ENCODE measurements at places on chromosomes 13 and 19.
A peak's percentile ranks its signal among the peaks of the same experiment; 100 is the strongest.

DNA sequence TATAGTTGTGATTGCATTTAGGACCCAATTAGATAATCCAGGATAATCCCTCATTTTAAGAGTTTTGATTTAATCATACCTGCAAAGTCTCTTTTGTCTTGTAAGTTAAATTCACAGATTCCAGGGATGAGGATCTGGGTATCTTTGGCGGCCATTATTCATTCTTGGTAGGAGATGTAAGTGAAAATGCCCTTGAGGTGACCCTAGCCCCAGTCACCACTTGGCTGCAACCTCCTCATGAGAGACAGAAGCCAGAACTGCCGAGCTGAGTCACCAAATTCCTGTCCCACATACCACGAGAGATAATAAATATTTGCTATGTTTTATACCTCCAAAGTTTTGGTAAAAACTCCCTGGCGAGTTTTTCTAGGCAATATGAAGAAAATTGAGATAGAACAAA is 389.4 kb downstream of the RFC3 start:
- DNase-seq: no peak

GRCh38 chr19:1523412-1524286 is at the start of gene PLK5:
TSS of gene PLK5 (plus strand) at chr19:1524077. CDS start at chr19:1526997, 2,920 bp downstream.
- DNase-seq: no peak

DNA sequence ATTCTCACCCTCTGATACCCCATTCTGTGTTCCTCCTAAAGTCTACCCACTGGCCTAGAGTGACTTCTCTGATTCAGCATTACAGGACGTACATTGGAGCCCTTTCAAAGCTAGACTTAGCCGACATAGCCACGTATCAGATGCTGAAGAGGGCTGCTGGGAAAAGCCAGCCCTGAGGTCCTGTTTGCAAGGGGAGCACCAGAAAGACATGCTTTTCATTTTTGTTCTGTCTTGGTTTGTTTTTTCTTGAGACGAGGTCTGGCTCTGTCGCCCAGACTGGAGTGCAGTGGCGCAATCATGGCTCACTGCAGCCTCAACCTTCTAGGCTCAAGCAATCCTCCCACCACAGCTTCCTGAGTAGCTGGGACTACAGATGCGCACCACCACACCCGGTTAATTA is 6.3 kb upstream of the ZSWIM4 start:
- no peak for DNase-seq

DNA sequence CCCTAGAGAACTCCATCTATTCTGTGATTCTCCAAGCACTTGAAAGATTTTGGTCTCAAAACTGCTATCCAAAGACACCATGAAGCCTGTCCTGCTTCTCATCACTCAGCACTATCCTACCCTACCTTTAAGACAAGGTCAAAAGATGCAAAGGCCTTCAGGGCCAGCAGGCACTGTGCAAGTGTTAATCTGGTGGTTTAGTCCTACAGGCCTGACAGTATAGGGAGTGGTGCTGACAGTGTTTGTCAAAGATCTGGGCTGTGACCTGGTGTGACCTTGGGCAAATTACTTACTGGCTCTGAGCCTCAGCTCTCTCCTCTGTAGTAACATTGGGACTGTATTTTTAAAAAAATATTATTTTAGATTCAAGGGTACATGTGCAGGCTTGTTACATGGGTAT is 28.0 kb downstream of the SIAH3 start:
- DNase-seq: no peak

- DNase-seq: peak; percentile 47
These were observed 305.1 kb downstream of the ITGBL1 start for GRCh38 chr13:101757446-101758039.

GRCh38 chr13:99884913-99885312 is 86.7 kb downstream of the ZIC5 start:
- DNase-seq: peak; percentile 28

- DNase-seq: no peak
These were observed 67.9 kb downstream of the FOXO1 start for GRCh38 chr13:40598569-40598968.

- no peak for DNase-seq
These were observed 9.8 kb upstream of the KLK15 start for GRCh38 chr19:50843205-50843604.

- no peak for DNase-seq
These were observed 180.9 kb downstream of the PCCA start for GRCh38 chr13:100269837-100270236.

GRCh38 chr13:86760620-86761019 is 910.6 kb upstream of the SLITRK5 start:
- DNase-seq: no peak

GRCh38 chr19:4772566-4772965 is 19.0 kb upstream of the FEM1A start:
- no peak for DNase-seq

GRCh38 chr13:105774739-105775460 is 760.6 kb downstream of the EFNB2 start:
- DNase-seq: no peak

DNA sequence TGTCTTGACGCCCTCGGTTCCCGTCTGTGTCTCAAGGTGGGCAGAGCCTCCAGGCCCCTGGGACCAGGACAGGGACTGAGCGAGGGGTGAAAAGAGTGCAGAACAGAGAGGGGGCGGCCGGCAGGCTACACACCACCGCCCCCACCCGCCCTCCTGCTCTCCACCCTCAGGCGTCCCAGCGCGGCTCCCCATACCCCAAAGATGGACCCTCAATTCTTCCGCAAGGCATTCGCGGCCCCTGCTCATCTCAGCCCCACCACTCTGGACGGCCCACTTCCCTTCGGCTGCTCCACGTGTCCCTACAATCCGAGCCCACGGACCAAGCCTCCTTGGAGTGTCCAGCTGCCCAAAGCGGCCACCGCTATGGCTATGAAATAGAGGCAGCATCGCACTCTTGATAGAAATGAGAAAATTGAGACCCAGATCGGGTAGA is 1.8 kb downstream of the KLF16 start:
- no peak for DNase-seq

DNA sequence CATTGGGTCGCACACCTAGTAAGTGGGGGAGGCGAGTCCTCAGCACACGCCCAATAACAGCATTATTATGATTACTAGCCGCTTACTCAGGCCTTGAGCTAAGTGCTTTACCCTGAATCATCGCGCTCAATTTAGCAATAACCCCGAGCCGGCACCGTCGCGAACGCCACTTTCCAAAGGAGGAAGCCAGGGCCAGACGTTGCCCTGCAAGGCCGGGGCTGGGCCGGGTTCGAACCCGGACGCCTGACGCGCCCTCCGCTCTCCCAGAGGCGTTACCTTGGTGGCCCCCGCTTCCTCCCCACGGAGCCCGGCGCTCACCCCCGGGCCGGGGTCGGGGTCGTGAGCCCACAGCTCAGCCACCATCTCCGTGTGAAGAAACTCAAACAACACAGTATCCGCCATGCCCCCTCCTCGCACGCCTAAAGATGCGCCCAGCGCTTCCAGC is at the start of gene TRAPPC6A:
Gene TRAPPC6A, minus strand, starts transcription at position 421 of the 445 bp plus-strand sequence. Its CDS starts 19 bp downstream, at position 402.
- no peak for DNase-seq

- DNase-seq: no peak
These were observed 56.8 kb upstream of the KATNAL1 start for GRCh38 chr13:30364133-30364532.

DNA sequence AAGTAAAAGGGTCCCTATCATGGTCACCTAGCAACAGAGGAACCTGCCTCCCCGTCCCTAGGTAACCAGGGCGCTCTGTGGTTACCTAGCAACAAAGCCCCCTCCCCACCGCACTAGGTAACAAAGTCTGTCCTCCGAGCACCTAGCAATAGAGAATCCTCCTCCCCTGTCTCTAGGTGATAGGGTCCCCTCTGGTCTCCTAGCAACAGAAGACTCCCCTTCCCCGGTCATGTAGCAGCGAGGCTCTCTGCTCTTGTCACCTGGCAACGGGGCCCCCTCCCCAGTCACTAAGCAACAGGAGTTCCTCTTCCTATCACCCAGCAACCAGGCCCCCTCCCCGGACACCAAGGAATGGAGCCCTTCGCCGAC is 307 bp downstream of the JOSD2 start:
- no peak for DNase-seq

DNA sequence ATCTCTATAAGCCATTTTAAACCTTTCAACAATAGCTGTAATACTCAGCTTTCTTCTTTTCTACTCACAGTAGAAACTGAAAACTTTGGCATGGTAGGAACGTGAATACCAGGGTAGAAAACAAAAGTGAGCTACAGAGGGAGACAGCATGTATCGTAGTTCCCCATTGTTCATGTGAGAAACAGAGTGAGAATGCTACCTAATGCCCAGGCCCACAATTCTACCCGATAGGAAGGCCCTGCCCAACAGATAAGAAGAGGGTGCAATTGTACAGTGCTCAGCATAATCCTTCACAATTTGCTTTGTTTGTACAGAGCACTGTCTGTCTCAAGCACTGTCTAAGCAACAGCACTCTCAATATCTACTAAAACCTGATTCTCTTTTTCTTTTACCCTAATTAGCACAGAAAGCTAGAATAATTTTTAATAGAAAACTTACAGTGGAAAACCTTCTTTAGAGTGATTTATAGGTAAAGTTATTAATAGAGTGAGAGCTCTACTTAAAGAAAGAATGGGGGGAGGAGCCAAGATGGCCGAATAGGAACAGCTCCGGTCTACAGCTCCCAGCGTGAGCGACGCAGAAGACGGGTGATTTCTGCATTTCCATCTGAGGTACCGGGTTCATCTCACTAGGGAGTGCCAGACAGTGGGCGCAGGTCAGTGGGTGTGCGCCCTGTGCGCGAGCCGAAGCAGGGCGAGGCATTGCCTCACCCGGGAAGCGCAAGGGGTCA is 322.3 kb downstream of the EFNB2 start:
- DNase-seq: no peak

DNA sequence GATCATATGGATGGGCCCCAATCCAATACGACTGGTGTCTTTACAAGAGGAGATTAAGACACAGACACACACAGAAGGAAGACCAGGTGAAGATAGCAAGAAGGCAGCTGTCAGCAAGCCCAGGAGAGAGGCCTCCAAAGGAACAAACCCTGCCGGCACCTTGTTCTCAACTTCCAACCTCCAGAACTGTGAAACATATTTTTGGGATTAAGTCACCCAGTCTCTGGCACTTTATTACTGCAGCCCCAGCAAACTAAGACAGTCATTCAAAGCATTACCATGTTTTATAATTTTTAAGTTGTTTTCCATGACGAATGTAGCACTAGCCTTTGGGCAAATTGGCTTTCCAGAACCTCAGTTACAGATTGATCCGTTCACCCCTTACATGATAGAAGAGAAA is 11.3 kb downstream of the STARD13 start:
- no peak for DNase-seq

GRCh38 chr13:38239874-38240273 is 109.8 kb upstream of the UFM1 start:
- DNase-seq: no peak
